ENCODE measurements at places on chromosomes 6 and 20.

GRCh38 chr6:79152269-79152737, 74.2 kb upstream of the PHIP start:
- DNase-seq, result no peak

DNA sequence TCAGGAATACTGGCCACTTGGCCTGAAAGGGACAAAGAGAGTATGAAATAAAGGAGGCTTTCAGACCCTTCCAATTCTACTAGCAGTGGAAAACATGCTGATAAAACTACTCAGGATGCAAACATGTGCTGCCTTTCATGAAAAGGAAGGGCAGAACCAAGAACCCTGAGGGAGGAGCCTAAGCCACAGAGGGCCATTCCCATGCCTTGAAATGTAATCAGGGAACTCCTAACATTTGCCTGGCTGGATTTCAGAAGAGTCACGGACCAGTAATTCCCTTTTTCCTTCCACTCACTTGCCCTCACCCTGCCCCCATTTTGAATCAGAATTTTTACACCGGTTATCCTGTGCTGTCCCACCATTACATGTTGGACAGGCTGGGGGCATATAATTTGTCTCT, 116.2 kb downstream of the LAMP5 start:
- no peak for DNase-seq

- no peak for DNase-seq
Observed at GRCh38 chr6:135578976-135579375, 81.4 kb upstream of the AHI1 start.

- no peak for DNase-seq
Observed at GRCh38 chr20:43220612-43221011, 30.9 kb upstream of the PTPRT start.
